Sigmoid colon (tissue), 7 donors: ENCODE measurements at places on chromosomes 7 and 10. TPM values are rescaled to one million over a fixed set of nuclear protein-coding genes. Genes with fewer than 3 reads are reported as not detected.

MYL7 gene
- total RNA-seq = not detected

YAE1 gene
- total RNA-seq = 16.3 TPM

SSBP1 gene
- total RNA-seq = 133 TPM

NODAL gene
- total RNA-seq = not detected

LRRC18 gene
- not detected for total RNA-seq

SUV39H2 gene
- total RNA-seq = 4.7 TPM

GHRHR gene
- not detected for total RNA-seq

AHCYL2 gene
- 12.5 TPM for total RNA-seq

ACSM6 gene
- total RNA-seq = not detected

ITIH5 gene
- 48.2 TPM for total RNA-seq

PRPS1L1 gene
- not detected for total RNA-seq

GRCh38 chr7:153934629-153935028 lies 117.6 kb upstream of the DPP6 start:
- no peak for DNase-seq
- H3K4me3 ChIP-seq = no peak overlapping the region
- no peaks in the 10 kb centered on the region for H3K36me3 ChIP-seq
- no peaks in the 10 kb centered on the region for H3K4me1 ChIP-seq

- H3K4me3 ChIP-seq = no peak overlapping the region
- no peak for DNase-seq
- H3K4me1 ChIP-seq = no peaks in the 10 kb centered on the region
- H3K36me3 ChIP-seq = no peaks in the 10 kb centered on the region
- H3K27me3 ChIP-seq = no peaks in the 10 kb centered on the region
- H3K27ac ChIP-seq = no peak overlapping the region
These were observed 128.0 kb downstream of the MBL2 start for GRCh38 chr10:52644373-52645186.

GRCh38 chr7:133183042-133183794 lies 69.7 kb upstream of the EXOC4 start:
- no peak overlapping the region for H3K4me3 ChIP-seq
- no peak for DNase-seq
- no peaks in the 10 kb centered on the region for H3K27me3 ChIP-seq
- no peaks in the 10 kb centered on the region for H3K36me3 ChIP-seq
- H3K27ac ChIP-seq = no peak overlapping the region
- H3K4me1 ChIP-seq = no peaks in the 10 kb centered on the region

DNA sequence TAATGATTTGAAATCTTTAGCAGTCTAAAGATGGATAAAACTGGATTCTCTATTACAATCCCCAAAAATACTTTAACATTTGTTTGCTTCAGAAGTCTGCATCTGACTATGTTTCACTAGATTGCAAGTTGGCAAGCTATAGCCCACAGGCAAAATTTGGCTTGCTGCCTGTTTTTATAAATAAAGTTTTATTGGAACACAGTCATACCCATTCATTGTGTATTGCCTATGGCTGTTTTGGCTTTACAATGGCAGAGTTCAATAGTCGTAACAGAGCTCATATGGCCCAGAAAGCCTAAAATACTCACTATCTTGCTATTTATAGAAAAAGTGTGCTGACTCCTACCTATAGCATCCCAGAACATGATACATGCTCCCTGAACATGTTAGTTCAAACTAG lies 89.0 kb upstream of the GPR141 start:
- no peaks in the 10 kb centered on the region for H3K36me3 ChIP-seq
- no peak overlapping the region for H3K4me3 ChIP-seq
- H3K4me1 ChIP-seq = no peaks in the 10 kb centered on the region
- H3K27ac ChIP-seq = no peak overlapping the region
- no peaks in the 10 kb centered on the region for H3K27me3 ChIP-seq

DNA sequence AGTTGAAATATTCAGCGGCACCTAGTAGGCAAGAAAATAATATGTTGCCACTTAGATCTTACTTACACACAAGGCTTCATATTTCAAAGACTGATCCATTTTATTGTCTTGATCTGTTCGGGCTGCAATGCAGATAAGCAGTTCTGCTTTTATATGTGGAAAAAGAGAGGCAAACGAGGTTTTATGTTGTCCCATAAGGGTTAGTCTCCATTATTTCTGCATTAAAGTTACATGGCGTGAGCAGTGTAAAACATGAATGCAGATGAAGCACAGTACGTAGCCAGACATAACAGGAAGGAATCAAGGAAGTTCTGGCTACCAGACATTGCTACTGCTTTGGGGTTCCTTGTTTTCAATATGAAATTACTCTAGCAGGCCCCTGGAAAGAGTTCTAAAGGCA lies 224.8 kb downstream of the BBS9 start:
- DNase-seq = no peak
- no peak overlapping the region for H3K27ac ChIP-seq
- H3K4me3 ChIP-seq = no peak overlapping the region

DNA sequence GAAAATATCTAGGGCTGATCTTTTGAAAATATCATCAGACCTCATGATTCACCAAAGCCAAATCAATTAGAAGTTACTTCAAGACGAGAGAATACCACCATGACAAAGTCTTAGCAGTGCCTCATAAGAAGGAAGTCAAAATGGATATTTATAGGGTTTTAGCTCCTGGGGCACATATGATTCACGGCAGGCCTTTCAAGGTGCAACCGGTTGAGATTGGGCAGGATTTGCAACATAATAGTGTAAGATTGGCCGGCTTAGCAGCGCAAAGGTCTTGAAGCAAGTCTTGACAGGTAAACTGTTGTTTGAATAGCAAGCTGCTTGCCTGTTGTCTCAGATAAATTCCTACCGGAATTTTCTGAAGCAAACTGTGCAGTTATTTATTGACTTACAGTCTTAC lies 17.5 kb downstream of the ADRB1 start:
- H3K4me3 ChIP-seq = no peak overlapping the region
- no peaks in the 10 kb centered on the region for H3K36me3 ChIP-seq
- H3K4me1 ChIP-seq = peaks cover 5% of the 10 kb centered on the region
- no peak for DNase-seq
- no peak overlapping the region for H3K27ac ChIP-seq

GRCh38 chr7:103396471-103396870 lies 49.0 kb downstream of the PSMC2 start:
- H3K36me3 ChIP-seq = no peaks in the 10 kb centered on the region
- H3K27ac ChIP-seq = no peak overlapping the region
- DNase-seq = no peak
- no peak overlapping the region for H3K4me3 ChIP-seq
- H3K4me1 ChIP-seq = no peaks in the 10 kb centered on the region

DNA sequence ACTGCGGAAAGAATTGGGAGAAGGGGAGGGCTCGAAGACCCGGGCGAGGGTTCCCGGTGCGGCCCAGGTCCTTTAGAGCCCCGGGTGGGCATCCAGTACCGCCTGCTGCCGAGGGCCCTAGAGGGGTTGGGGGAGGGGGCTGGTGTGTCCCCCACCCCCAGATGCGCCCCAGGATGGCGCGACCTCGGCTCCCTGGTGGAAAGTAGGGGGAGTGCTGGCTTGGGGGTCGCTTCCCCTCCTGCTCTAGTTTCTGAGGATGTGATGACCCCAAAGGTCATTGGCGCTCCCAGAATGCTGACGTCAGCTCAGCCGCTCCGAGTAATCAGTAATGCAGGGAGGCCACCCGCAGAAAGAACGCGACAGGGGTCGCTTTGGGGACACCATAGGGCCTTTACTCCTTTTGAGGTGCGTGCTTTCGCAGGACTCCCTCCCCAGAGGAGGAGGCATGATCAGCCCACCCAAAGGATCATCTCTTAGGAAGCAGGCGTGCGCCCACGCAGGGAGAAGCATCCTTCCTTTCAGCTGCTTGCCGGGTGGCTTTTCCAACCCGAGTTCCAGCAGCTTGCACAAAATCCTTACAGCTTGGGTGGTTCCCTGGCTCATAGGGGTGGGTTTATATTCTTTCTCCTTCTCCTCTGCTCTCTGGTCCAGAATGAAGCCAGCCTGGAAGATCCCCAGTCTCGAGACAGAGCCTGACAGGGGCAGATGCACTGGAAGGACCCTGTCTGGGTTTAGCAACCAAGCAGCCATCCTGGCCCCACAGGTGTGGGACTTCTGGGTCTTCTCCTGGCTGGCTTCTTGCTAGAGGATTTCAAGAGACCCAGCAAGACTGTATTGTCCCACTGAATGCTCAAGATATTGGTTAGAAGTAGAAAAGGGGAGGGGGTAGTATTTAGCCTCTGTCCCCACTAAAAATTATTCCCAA lies 1.3 kb upstream of the PRKAG2 start:
- peak overlapping the region; percentile 78 for H3K4me3 ChIP-seq
- no peaks in the 10 kb centered on the region for H3K36me3 ChIP-seq
- H3K4me1 ChIP-seq = peaks cover 22% of the 10 kb centered on the region
- no peaks in the 10 kb centered on the region for H3K27me3 ChIP-seq

- no peaks in the 10 kb centered on the region for H3K4me1 ChIP-seq
- H3K27me3 ChIP-seq = no peaks in the 10 kb centered on the region
- H3K4me3 ChIP-seq = no peak overlapping the region
- H3K27ac ChIP-seq = peak overlapping the region; percentile 29
- no peak for DNase-seq
These were observed 12.5 kb downstream of the PSAP start for GRCh38 chr10:71838264-71839211.

- no peaks in the 10 kb centered on the region for H3K36me3 ChIP-seq
- no peak overlapping the region for H3K27ac ChIP-seq
- no peak overlapping the region for H3K4me3 ChIP-seq
- DNase-seq = no peak
- no peaks in the 10 kb centered on the region for H3K27me3 ChIP-seq
These were observed 46.4 kb upstream of the ZNF138 start for GRCh38 chr7:64747802-64748201.

DNA sequence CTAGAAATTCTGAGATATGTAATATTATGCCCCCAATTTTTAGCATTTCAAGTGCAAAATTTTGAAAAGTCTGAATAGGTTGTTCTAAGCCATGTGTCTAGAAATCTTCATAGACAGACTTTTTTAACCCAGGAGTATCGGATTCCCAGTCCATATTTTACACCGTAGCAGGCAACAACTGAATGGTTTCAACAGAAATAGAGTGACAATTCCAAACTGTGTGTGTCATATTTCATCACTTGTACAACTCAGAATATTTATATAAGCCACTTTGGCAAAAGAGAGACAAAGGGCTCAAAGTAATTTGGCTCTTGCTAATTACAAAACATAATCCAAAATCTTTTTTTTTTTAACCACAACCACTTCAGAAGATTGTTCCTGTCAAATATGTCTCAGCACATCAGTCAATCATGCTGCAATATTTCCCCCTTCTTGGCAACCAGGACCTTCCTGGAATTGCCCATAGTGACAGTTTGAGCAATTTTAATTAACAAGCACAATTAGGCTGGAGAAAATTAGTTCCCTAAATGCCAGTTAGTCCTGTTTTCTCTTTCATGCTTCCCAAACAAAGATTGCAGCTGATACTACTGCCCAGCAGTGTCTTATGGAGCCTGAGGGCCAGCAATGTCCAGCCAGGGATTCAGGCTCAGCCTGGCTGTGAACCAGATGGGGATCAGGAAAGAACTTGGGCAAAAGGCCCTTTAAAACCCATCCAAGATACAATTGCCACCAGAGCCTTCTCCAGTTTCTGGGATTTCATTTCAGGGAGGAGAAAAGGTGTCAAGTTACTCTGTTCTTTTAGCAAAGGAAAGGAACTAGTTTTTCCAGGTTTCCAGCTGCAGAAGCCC lies 533.3 kb upstream of the GHITM start:
- H3K27ac ChIP-seq = no peak overlapping the region
- no peaks in the 10 kb centered on the region for H3K36me3 ChIP-seq
- DNase-seq = no peak
- no peaks in the 10 kb centered on the region for H3K4me1 ChIP-seq
- H3K4me3 ChIP-seq = no peak overlapping the region
- no peaks in the 10 kb centered on the region for H3K27me3 ChIP-seq

GRCh38 chr7:20293336-20293735 lies 37.4 kb upstream of the ITGB8 start:
- H3K4me1 ChIP-seq = no peaks in the 10 kb centered on the region
- no peak overlapping the region for H3K27ac ChIP-seq
- no peaks in the 10 kb centered on the region for H3K36me3 ChIP-seq
- no peak overlapping the region for H3K4me3 ChIP-seq

DNA sequence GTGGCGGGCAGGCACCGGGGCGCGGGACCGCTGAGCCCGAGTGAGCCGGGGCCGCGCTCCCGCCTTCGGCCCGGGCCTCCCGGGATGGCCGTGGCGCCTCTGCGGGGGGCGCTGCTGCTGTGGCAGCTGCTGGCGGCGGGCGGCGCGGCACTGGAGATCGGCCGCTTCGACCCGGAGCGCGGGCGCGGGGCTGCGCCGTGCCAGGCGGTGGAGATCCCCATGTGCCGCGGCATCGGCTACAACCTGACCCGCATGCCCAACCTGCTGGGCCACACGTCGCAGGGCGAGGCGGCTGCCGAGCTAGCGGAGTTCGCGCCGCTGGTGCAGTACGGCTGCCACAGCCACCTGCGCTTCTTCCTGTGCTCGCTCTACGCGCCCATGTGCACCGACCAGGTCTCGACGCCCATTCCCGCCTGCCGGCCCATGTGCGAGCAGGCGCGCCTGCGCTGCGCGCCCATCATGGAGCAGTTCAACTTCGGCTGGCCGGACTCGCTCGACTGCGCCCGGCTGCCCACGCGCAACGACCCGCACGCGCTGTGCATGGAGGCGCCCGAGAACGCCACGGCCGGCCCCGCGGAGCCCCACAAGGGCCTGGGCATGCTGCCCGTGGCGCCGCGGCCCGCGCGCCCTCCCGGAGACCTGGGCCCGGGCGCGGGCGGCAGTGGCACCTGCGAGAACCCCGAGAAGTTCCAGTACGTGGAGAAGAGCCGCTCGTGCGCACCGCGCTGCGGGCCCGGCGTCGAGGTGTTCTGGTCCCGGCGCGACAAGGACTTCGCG lies 534 bp downstream of the FZD9 start:
- DNase-seq = no peak
- peak overlapping the region; percentile 49 for H3K4me3 ChIP-seq
- H3K27ac ChIP-seq = no peak overlapping the region
- H3K4me1 ChIP-seq = peaks cover 17% of the 10 kb centered on the region

DNA sequence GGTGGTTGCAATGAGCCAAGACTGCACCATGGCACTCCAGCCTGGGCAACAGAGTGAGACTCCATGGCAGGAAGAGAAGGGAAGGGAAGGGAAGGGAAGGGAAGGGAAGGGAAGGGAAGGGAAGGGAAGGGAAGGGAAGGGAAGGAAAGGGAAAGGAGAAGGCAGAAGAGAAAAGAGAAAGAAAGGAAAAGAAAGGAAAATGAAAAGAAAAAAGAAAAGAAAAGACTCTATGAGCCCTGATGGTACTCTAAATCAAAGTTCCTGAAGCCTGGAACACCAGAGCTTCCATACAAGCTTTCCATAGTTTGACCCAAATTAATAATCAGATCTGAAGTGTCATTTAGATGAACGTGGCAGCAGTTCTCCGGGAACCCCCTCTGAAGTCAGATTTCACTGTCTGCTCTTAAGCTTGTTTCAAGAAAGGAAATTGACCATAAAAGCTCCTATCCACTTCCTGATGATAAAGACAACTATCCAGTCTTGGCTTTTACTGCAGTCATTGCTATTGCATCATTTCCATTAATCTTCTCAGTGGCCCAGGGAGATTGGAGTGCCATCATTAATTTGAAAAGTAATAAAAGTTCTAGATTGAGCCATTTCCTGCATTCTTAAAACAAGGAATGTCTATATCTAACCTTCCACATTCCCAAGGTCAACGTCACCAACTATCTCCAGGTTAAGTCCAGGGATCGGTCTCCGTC lies 44.2 kb upstream of the FRMD4A start:
- no peak for DNase-seq
- H3K4me3 ChIP-seq = no peak overlapping the region
- no peaks in the 10 kb centered on the region for H3K36me3 ChIP-seq

- no peak overlapping the region for H3K4me3 ChIP-seq
- H3K27ac ChIP-seq = no peak overlapping the region
- no peak for DNase-seq
- H3K36me3 ChIP-seq = no peaks in the 10 kb centered on the region
These were observed 69.6 kb downstream of the SDHAF3 start for GRCh38 chr7:97187067-97187466.

GRCh38 chr7:37097983-37098382 lies 350.7 kb downstream of the ELMO1 start:
- H3K4me3 ChIP-seq = no peak overlapping the region
- DNase-seq = no peak
- H3K4me1 ChIP-seq = no peaks in the 10 kb centered on the region
- no peak overlapping the region for H3K27ac ChIP-seq
- no peaks in the 10 kb centered on the region for H3K27me3 ChIP-seq
